Activated CD4-positive, alpha-beta T cell treated with anti-CD3 and anti-CD28 coated beads for 36 hours (primary cell): ENCODE measurements at places on chromosomes 5 and 9.

DNA sequence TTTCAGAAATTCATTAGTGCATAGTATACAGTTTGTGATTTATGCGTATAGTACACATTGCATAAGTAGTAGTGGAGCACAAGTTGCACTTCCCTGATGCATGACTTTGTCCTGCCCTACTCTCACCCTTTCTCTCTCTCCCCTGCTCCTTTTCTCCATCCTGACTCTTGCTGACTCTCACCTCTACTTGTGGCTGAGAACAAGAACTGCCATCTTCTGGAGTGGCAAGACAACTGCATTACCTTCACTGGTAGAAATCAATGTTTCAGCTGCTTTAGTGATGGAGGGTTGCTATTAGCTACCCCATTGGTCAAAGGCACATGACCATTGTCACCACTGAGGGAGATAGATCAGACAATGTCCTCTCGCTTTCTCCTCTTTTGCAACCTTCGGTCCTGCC, 26.9 kb downstream of the SPEF2 start:
- H3K4me1 ChIP-seq = peaks cover 2% of the 10 kb centered on the region
- DNase-seq = no peak
- H3K27ac ChIP-seq = no peak overlapping the region
- H3K4me3 ChIP-seq = no peak overlapping the region

- no peaks in the 10 kb centered on the region for H3K27me3 ChIP-seq
- DNase-seq = no peak
- peaks cover 47% of the 10 kb centered on the region for H3K4me1 ChIP-seq
- peaks cover 16% of the 10 kb centered on the region for H3K36me3 ChIP-seq
- H3K27ac ChIP-seq = no peak overlapping the region
- no peak overlapping the region for H3K4me3 ChIP-seq
These were observed 43.2 kb downstream of the PSMB7 start for GRCh38 chr9:124372038-124372437.

DNA sequence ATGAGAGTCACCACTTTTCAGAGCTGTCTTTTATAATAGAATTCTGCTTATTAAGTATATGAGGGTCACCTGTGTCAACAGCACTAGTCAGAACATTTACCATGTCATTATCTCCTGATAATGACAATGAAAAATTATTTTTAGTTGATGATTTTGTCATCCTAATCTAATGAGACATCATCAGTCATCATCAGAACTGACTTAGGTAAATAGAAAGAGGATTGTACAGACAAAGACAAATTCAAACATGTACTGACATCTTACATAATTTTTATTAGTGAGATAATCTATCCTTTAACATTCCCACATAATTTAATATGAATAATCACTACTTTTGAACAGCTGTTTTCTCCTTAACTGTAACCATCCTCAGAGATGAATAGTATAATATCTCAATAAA, 22.6 kb downstream of the CDH9 start:
- no peak overlapping the region for H3K4me3 ChIP-seq
- no peaks in the 10 kb centered on the region for H3K4me1 ChIP-seq
- no peaks in the 10 kb centered on the region for H3K36me3 ChIP-seq
- no peaks in the 10 kb centered on the region for H3K27me3 ChIP-seq
- no peak overlapping the region for H3K27ac ChIP-seq

GRCh38 chr9:68619072-68619471, 78.4 kb upstream of the TMEM252 start:
- no peak overlapping the region for H3K27ac ChIP-seq
- no peaks in the 10 kb centered on the region for H3K4me1 ChIP-seq
- no peak for DNase-seq
- no peak overlapping the region for H3K4me3 ChIP-seq
- H3K36me3 ChIP-seq = no peaks in the 10 kb centered on the region

GRCh38 chr9:86732514-86733171, 214.7 kb downstream of the GAS1 start:
- H3K4me3 ChIP-seq = no peak overlapping the region
- no peaks in the 10 kb centered on the region for H3K36me3 ChIP-seq
- H3K4me1 ChIP-seq = no peaks in the 10 kb centered on the region
- DNase-seq = no peak
- no peaks in the 10 kb centered on the region for H3K27me3 ChIP-seq
- H3K27ac ChIP-seq = no peak overlapping the region

DNA sequence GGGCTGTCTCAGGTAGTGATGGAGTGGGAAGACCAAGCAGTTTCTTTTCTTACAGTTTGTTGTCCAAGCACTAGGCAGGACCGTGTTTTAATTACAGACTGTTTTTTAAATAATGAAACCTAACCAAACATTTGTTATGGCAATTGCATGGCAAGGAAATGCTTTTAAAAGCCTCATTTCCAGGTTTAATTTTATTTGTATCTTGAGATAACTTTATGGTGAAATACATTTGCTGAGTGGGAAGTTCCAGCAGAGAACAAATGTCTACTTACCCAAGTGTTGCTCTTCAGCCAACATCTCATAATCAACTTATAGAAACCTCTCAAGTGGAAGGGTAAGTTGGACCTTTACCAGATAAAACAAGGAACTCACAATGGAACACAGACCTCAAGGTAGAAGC, 11.8 kb upstream of the LHFPL2 start:
- H3K4me1 ChIP-seq = no peaks in the 10 kb centered on the region
- peaks cover 12% of the 10 kb centered on the region for H3K27me3 ChIP-seq
- no peak overlapping the region for H3K27ac ChIP-seq
- no peaks in the 10 kb centered on the region for H3K36me3 ChIP-seq
- no peak overlapping the region for H3K4me3 ChIP-seq
- no peak for DNase-seq

DNA sequence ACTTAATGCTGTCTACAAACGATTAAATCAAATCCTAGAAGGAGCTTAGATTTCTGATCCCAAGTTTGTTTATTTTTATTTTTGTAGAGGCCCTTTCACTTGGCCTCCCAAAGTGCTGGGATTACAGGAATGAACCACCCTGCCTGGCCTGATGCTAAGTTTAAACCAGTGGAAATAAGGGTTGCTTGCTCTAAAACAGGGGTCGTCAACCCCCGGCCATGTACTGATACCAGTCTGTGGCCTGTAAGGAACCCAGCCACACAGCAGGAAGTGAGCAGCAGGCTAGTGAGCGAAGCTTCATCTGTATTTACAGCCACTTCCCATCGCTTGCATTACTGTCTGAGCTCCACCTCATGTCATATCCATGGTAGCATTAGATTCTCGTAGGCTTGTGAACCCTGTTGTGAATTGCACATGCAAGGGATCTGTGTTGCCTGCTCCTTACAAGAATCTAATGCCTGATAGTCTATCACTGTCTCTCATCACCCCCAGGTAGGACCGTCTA, 11.4 kb downstream of the TTC1 start:
- no peak for DNase-seq
- H3K27me3 ChIP-seq = no peaks in the 10 kb centered on the region
- peaks cover 18% of the 10 kb centered on the region for H3K36me3 ChIP-seq
- H3K4me3 ChIP-seq = no peak overlapping the region
- H3K27ac ChIP-seq = no peak overlapping the region

GRCh38 chr5:55535199-55535905, 588 bp upstream of the PLPP1 start:
- H3K4me3 ChIP-seq = peak overlapping the region; percentile 79
- H3K36me3 ChIP-seq = no peaks in the 10 kb centered on the region
- no peaks in the 10 kb centered on the region for H3K27me3 ChIP-seq
- DNase-seq = no peak

DNA sequence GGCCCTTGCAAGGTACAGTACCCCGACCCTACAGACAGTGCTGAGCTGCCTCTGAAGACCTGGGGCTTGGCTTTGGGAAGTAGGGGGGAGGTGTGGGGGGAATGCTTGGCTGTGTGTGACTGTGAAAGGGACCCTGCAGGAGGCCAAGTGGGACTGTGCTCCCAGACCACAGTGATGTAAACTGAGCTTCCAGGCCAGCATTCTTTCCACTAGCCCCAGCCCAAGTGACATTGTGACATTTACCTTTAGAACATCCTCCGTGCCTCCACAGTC, 31.2 kb downstream of the HMCN2 start:
- DNase-seq = no peak
- peaks cover 8% of the 10 kb centered on the region for H3K27me3 ChIP-seq
- H3K4me3 ChIP-seq = no peak overlapping the region
- no peaks in the 10 kb centered on the region for H3K4me1 ChIP-seq
- no peaks in the 10 kb centered on the region for H3K36me3 ChIP-seq

- H3K27me3 ChIP-seq = no peaks in the 10 kb centered on the region
- no peak for DNase-seq
- H3K4me3 ChIP-seq = no peak overlapping the region
- peaks cover 28% of the 10 kb centered on the region for H3K4me1 ChIP-seq
- H3K27ac ChIP-seq = peak overlapping the region; percentile 26
These were observed 101.2 kb upstream of the PANK3 start for GRCh38 chr5:168680395-168680794.

DNA sequence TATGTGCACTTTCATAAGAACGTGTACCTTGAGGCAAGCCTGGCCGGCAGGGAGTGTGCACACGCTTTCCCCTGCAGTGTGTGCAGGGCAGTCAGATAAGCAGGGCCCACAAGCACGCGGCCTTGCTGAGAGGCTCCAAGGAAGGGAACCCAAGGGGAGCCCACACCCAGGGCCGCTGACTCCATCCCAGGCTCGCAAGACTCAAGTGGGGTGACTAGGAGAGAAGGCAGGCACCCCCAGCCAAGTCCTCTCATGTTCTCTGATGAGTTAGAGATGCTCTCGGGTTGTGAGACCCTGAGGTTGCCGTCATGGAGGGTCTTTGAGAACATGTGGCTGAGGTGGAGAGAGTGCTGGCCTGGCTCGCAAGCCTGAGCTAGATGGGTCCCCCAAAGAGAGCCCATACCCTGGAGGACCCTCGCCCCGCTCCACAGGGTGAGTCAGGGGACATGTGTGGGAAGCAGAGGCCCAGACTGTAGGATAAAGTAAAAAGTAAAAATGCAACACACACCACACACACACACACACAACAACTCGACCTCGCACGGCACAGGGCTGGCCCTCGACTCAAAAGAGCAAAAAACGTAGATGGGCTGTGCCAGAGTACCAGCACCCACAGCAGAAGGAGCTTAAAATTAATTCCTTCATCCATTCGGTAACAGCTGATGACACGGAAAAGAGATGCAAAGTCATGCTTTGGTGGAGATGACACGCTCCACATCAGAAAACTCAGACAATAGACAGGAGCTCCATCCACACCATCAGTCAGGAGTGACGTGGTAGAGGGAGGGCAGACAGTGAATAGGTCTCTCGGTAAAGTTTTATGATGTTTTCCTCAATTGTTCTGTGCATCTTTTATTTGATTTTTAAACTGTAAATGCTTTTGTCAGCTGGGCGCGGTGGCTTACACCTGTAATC, 54.8 kb upstream of the NKD2 start:
- no peak overlapping the region for H3K4me3 ChIP-seq
- H3K4me1 ChIP-seq = peaks cover 26% of the 10 kb centered on the region
- H3K27me3 ChIP-seq = peaks cover 26% of the 10 kb centered on the region
- no peaks in the 10 kb centered on the region for H3K36me3 ChIP-seq

DNA sequence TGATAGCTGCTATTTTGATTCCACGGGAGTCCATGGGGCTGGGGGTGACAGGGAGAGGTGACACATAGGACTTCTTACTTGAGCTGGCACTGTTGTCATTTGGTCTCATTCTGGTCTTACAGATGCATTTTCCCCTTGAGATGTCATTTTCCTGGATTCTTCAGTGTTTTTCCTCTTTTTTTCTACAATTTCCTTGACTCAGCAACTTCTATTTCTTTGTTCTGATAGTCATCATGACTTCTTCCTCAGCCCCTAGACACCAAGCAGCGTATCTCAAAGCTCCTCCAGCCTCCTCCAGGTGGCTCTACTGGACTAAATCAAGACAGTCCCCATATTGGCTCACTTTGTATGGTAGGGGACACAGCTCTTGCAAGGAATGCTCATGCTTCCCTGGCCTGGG, 16.5 kb downstream of the LVRN start:
- DNase-seq = no peak
- no peaks in the 10 kb centered on the region for H3K36me3 ChIP-seq
- H3K27me3 ChIP-seq = peaks cover 20% of the 10 kb centered on the region
- no peak overlapping the region for H3K4me3 ChIP-seq
- H3K27ac ChIP-seq = no peak overlapping the region

DNA sequence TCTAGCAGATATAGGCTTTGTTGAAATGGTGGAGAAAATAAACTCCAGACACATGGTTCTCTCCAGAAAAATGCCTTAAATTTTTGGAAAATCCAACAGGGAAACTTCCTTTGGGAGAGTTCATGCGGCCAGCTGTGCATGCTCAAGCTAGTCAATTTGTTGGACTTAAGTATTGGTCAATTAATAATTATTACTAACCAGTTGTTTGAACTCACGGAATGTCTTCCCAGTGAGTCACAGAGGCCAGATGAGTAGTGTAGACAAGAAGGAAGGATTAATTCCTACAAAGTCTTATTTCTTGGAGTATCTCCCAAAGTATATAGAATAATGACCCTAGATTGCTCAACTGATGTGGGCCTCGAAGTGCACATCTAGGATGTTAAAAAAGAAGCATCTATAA, 103.6 kb downstream of the MACIR start:
- H3K4me1 ChIP-seq = no peaks in the 10 kb centered on the region
- no peaks in the 10 kb centered on the region for H3K36me3 ChIP-seq
- no peak for DNase-seq
- no peak overlapping the region for H3K27ac ChIP-seq
- no peaks in the 10 kb centered on the region for H3K27me3 ChIP-seq

DNA sequence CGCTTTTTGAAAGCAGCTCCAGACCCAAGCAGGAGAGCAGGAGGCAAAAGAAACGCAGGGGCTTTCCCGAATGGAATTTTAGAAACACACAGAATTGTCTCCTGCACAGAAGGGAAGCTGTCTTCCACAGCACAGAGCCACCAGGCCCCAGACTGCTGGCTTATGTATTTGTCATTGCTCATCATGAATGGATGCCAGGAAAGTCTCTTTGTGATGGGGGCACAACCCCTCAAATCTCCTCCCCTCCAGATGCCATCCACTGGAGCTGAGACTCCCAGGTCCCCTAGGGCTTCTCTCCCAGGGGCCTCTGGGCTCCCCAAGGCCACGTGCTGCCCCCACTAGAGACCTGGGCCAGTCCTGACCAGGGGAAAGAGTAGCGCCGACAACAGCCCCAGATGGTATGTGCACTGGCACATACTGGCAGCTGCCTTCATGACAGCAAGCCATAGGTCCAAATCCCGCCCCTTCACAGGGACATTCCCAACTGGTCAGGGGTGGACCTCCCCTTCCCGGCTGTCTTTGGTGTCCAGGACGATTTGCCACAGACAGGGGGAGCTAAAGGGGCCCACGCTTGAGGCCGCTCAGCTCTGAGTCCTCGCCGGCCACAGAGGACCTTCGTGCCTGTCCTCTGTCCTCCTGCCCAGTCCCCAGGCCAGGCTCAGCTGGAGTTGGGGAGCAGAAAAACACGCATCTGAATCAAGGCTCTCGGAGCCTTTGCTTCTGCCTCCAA, 127.8 kb downstream of the KCNIP1 start:
- H3K4me1 ChIP-seq = peaks cover 15% of the 10 kb centered on the region
- no peaks in the 10 kb centered on the region for H3K36me3 ChIP-seq
- peaks cover 7% of the 10 kb centered on the region for H3K27me3 ChIP-seq
- DNase-seq = no peak
- H3K4me3 ChIP-seq = no peak overlapping the region

DNA sequence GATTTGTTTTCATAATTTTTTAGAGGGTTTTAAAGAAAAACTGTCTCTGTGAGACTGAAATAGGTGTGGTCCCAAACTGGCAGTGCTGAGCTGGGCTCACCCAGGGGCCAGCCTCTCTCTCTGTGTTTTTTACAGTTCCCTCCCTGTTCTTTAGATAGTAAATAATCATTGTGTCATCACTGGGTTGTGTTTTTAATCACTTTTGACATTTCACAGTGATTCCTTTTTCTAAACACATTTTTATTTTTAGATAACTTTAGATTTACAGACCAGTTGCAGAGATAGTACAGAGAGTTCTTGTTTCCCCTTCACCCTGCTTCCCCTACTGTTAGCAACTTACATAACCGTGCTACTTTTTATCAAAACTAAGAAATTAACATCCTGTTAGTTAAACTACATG, 44.4 kb downstream of the MAP1B start:
- peaks cover 12% of the 10 kb centered on the region for H3K27me3 ChIP-seq
- peaks cover 4% of the 10 kb centered on the region for H3K4me1 ChIP-seq
- H3K27ac ChIP-seq = no peak overlapping the region
- no peaks in the 10 kb centered on the region for H3K36me3 ChIP-seq
- H3K4me3 ChIP-seq = no peak overlapping the region
